Activated T-helper 1 cell treated with Interleukin-2 at 50 U/mL for 16 hours (primary cell): ENCODE measurements at places on chromosomes 4 and X.
A peak's percentile ranks its signal among the peaks of the same experiment; 100 is the strongest.

DNA sequence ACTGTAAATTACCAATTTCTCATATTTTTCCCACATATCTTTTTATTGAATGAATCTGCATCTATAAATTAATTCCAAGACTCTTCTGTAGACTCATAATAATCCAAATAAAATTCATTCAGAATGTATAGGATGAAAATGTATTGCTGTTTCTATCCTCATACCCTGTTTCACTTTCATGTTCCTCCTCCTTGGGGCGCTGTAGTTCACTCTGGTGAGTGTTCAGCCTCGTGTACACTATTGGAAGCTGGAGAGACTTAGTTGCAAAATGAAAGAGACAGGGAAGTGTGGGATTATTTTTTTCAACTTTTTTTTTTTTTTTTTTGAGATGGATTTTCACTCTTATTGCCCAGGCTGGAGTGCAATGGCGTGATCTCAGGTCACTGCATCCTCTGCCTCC is 296.1 kb downstream of the TLL1 start:
- DNase-seq: no peak

GRCh38 chr4:147453561-147454141 is 27.2 kb upstream of the EDNRA start:
- no peak for DNase-seq

GRCh38 chr4:33561259-33561658 is 2683.1 kb downstream of the ARAP2 start:
- no peak for DNase-seq

DNA sequence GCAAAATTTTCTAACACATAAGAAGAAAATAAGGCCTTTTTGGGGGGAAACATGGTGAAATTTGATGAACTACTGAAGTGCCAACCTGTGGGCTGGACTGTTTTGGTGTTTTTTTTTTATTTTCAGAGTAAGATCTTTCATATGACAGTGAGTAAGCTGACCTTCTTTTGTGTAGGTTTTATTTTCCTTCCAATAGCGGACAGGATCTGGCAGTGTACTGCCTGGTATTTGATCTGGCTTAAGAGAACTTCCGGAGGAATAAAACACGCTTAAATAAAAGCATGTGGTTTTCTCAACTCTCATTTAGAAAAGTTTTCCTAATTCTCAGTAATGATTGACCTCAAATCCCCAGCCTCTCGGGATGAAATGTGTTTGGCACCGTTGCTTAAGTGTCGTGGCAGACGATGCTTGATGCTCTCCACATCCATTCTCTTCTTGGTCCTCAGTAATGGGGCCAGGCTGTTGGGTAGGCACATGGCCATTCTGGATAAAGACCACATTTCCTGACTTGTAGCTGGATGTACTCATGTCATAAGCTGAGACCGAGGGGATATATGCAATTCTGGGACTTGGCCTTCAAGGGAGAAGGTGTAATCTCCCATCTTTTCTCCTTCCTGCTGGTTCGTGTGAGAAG is 65.6 kb upstream of the PDLIM3 start:
- DNase-seq: no peak

DNA sequence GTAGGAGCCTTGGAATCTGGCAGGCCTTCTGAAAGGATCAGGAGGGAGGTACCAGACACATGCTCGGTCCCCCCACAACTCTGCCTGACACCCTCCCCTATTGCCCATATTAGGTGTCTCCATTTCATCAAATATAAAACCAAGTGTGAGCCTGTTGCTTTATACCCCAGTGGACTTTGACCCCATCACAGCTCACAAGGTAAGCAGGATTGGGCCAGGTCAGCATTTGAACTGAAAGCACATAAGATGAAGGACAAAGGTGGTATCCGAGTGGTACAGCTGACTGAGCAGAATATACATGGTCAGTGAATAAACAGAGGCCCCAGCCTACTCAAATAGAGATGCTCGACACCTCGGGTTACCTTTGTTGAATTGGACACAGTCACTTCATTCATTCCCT is 20.0 kb downstream of the SLC25A43 start:
- no peak for DNase-seq

GRCh38 chr4:169200361-169201030 is 70.3 kb downstream of the SH3RF1 start:
- DNase-seq: no peak

DNA sequence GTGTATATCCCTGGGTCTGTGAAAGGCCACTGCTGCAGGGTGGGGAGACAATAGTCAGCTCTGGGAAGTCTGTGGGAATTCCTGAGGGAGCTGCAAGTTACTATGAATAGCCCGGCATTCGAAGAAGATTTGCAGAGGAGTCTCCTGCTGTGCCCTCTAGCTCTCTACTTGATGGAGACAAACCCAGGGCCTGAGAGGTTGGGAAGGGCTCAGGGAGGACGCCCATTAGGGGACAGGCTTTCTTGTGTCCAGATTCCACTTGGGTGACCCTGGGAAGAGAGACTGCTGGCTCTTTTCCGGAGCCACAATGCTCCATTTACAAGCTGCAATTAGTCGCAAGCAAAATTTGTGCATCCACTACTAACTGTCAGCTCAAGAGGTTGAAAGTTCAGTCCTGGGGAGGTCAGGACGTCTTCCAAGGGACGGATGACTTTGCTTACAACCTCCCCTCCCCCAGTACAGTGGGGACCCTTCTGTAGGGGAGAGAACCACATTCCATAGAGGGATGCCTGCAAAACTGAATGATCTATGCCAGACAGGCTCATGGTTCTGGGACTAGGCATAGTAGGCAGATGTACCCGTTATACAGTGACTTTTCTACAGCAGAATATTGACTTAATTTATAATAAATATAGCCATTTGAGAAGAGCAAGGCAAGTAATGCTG is 48.2 kb upstream of the PHOX2B start:
- no peak for DNase-seq

GRCh38 chr4:122309988-122310626 is 68.7 kb upstream of the ADAD1 start:
- no peak for DNase-seq

- no peak for DNase-seq
Measured at GRCh38 chr4:21005647-21006046, 305.4 kb downstream of the PACRGL start.

DNA sequence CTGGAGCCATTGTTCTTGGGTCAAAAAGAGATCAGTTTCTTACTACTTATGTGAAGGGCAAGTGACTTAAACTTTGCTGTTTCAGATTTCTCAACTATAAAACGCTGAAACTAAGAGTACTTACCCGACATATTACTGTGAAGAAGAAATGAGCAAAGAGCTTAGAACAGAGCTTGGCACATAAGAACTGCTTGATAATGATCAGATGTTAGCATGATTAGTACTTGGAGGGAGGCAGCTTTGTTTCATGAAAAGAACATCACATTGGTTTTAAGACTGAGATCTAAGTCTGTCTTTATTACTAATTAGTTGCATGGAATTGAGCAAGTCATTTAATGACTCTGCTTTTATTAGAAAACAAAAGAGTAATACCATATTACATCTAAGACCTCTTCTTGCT is 169.1 kb downstream of the ARHGAP24 start:
- no peak for DNase-seq

DNA sequence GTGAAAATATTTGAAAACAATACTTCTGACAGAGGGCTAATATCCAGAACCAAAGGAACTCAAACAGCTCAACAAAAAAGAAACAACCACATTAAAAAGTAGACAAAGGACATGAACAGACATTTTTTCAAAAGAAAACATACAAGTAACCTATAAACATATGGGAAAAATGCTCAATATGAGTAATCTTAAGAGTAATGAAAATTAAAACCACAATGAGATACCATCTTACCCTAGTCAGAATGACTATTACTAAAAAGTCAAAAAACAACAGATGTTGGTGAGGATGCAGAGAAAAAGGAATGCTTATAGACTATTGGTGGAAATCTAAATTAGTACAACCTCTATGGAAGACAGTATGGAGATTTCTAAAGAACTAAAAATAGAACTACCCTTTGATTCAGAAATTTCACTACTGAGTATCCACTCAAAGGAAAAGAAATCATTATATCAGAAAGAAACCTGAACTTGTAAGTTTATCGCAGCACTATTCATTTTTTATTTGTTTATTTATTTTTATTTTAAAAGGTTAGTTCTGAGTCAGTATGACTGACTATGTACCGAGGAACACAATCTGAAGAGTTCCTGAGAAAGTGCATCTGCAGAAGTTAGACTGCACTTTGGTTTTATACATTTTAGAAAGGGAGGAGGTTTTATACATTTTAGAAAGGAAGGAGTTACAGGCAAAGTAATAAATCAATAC is 231.3 kb downstream of the INPP4B start:
- no peak for DNase-seq

GRCh38 chr4:184473499-184474262 is 669 bp downstream of the IRF2 start:
- peak; percentile 11 for DNase-seq

DNA sequence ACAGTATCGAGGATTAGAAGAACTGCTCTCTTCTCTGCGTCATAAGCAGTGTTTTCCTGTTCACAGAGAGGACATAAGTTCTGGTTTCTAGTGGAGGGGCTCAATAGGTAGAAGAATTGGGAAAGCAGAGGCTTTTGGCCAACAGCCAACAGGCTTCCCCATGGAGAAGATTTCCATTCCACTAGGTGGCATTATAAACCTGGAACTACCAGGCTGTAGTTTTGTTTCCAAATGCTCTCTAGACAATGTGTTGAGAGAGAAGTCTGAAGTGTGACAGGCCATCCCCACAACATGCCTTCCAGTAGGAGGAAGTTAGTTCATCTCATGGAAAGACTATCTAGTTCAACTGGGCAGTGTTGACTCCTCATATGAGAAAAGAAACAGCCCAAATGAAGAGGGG is 63.8 kb upstream of the ANXA10 start:
- no peak for DNase-seq

- no peak for DNase-seq
Measured at GRCh38 chrX:109732017-109732801, 848 bp downstream of the ACSL4 start.

GRCh38 chrX:49233176-49233575 is at the start of gene CACNA1F:
TSS of gene CACNA1F (minus strand) at chrX:49233340. CDS start at chrX:49233309, 31 bp downstream.
- no peak for DNase-seq

- DNase-seq: no peak
Measured at GRCh38 chr4:22115262-22115661, 166.7 kb upstream of the KCNIP4 start.

DNA sequence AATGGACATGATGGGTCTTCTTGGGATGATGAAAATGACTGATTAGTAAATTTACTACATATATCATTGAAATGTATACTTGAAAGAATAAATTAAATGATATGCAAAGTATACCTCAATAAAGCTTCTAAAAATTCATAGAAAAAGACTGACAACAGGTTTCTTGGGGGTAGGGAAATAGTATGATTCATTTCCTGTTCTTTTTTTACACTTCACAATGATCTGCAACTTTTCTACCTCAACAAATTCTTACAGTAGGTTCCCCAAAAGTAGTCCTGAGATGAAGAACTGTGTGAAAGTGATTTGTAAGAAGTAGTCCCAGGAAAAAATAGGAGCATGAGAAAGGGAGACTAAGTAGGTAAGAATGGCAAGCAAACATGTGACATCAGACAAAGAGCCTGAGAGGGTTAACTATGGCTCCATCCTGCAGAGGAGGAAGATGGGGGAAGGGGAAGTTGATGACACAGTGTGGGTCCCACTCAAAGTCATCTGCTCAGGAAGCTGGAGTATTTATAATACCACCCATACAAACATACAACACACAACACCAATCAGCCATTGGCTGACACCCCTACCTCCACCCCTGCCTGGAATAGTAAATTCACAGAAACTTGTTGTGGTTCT is 73.9 kb downstream of the ARHGAP6 start:
- no peak for DNase-seq

DNA sequence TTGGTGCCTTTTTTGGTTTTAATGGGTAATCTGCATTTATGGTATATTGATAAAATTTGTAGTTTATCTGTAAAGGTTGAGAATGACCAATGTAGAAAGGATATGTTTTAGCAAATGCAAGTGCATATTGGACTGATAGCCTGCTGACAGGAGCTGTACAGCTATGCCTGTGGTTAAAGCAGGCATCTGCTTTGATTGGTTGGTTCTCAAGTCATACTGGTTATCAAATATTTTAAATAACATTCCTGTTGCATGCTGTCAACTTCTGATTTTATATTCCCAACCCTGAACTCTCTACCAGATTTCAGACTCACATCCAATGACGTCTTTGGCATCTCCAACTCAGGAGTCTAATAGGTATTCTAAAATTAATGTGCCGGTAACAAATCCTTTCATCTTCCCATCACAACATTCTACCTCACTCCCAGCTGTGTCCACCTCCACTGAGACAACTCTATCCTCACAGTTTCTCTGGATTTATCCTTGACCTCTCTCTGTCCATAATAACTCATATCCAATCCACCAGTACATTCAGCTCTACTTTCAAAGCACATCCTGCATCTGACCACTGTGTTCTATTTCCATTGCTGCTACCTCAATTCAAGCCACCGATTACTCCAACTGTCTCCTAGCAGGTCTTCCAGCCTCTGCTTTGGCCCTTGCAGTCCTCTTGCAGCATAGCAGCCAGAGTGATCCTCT is 125.7 kb downstream of the CAMK2D start:
- DNase-seq: no peak

- peak; percentile 23 for DNase-seq
Measured at GRCh38 chr4:56909086-56909894, 1.6 kb downstream of the REST start.

- DNase-seq: no peak
Measured at GRCh38 chrX:24285082-24285481, 28.8 kb downstream of the SUPT20HL2 start.

GRCh38 chr4:176526704-176527103 is 206.9 kb downstream of the SPCS3 start:
- no peak for DNase-seq

GRCh38 chrX:17563076-17563475 is 174.2 kb upstream of the SCML1 start:
- no peak for DNase-seq

- DNase-seq: no peak
Measured at GRCh38 chr4:78439328-78439727, 112.2 kb upstream of the ANXA3 start.

- DNase-seq: no peak
Measured at GRCh38 chr4:17958181-17958580, 63.4 kb downstream of the LCORL start.

DNA sequence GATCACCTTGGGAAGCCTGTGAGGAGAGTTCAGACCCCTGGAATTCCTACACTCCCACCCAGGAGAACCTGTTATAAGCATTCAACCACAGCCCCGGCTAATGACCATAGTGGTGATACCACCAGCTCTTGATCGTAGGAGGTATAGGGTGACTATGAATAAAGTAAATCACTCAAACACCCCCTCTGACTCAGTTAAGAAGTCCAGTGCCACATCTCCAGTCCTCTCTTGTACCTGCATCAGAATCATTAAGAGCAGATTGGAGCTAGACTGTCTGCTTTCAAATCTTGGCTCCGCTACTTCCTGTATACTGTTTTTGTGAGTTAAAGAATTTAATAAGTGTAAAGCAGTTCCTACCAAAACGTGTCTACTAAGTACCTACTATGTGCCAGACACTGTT is 565.1 kb upstream of the DIPK2B start:
- no peak for DNase-seq

GRCh38 chrX:149877157-149877556 is 3.8 kb upstream of the MAGEA8 start:
- no peak for DNase-seq

GRCh38 chr4:179803857-179804256 is 2361.6 kb upstream of the AGA start:
- no peak for DNase-seq

- no peak for DNase-seq
Measured at GRCh38 chr4:48409203-48409602, 67.9 kb downstream of the SLAIN2 start.

- DNase-seq: no peak
Measured at GRCh38 chr4:66691101-66691500, 854.2 kb downstream of the CENPC start.

GRCh38 chr4:127606823-127607222 is 25.9 kb upstream of the INTU start:
- DNase-seq: no peak
